NT2/D1 (cell line): ENCODE measurements at places on chromosomes 13 and 19.

GRCh38 chr19:46904114-46905060, 43.6 kb downstream of the ARHGAP35 start:
- DNase-seq = no peak

DNA sequence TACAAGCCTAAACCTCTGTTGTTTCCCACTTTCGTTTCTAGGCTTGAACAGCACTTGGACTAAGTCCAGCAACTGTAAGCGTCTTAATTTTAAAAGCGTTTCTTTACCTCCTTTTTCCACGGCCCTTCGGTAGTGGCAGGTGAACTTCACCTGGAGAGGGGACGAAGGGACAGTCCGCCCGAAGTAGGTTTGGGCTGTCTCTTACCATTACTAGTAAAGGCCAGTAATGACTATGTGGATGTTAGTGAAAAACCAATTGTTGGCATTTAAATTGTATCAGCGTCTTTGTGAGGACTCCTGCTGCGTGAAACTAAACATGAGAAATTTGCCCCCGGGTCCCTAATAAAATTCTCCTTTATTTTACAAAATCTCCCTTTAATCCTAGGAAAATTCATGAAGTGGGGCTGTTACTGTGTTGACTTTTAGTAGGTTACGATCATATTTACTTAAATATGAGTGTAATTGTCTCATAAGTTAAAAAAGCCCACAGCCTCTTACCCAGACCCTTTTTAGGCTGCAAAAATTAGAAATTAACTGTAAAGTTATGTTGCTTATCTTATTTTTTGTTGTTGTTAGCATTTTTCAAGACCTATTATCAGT, 983 bp downstream of the ITM2B start:
- DNase-seq = no peak

DNA sequence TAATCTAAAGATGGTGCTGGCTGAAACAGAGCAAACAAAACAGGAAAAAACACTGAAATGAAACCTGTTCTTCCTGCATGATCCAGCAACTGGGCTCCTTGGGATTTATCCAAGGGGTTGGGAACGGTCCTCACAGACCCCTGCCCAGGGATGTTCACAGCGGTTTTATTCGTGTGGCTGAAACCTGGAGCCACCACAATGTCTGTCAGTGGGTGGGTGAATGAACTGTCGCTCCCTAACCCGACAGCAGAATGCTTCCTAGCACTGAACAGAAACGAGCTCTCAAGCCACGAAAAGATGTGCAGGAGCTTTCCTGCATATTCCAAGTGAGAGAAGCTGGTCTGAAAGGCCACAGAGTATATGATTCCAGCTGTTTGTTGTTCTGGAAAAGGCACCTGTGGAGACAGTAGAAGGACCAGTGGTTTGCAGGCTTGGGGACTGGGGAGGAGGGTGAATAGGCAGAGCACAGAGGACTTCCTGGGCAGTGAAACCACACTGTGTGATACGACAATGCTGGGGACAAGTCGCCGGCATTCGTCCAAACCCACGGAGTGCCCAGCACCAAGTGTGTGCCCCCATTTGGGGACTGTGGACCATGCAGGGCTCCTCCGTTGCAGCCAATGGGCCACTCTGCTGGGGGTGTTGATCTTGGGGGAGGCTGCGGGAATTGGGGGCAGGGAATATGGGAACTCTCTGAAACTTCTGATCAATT, 73.9 kb downstream of the TEX29 start:
- DNase-seq = no peak

GRCh38 chr13:53152057-53152421, 123.4 kb downstream of the OLFM4 start:
- no peak for DNase-seq

- DNase-seq = no peak
Observed at GRCh38 chr13:68027306-68027705, 797.2 kb upstream of the PCDH9 start.

DNA sequence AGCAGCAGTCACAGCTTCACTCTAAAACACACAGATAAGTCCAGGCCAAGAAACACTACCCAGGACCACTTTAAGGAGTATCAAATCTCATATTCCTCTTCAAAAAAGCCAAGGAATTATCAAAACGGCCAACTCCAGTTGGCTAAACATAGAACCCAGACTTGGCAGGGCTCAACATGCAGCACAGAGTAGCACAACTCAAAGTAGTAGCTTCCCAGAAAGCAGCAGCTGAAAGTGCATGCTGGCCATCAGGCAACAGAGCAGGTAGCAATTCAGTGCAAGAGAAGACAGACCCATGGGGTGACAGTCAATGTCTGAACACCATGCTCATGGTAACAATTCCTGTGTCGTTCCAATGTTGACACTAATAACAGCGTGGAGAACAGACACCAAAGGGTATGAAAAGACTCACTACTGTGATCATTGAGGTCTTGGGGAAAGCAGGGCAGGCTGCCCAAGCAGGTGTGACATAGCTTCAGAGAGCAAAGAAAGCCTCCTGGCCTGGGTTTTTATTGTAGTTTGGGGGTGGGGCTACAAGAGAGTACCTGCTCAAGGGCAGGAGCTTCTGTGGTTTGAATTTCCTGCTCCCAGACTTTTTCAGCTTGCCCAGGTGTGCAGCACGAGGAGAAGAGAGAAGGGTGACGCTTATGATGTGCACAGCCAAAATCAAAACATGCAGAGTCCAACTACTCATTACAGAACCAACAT, 6.2 kb downstream of the ZNF709 start:
- no peak for DNase-seq

- no peak for DNase-seq
Observed at GRCh38 chr19:18464646-18465045, 26.7 kb upstream of the ISYNA1 start.

DNA sequence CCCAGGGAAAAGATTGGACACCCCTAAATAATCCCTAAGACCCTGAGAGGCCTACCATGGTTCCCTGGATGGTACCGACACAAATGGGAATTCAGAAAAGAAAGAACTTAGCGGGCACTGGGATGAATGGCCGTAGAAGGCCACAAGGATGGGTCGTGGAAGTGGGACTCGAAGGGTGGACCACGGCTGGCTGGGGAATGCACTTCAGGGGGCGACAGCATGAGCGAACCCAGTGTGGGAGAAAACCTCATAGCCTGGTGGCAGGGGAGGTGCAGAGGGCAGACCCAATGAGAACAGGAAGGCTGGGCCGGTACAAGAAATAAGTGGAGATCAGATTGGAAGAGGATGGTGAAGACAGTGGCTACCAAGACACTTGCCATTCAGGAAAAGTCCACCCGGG, 28.7 kb downstream of the LATS2 start:
- DNase-seq = no peak
